ENCODE measurements at places on chromosomes 5 and 9.

GRCh38 chr5:98109561-98110006, 663.9 kb upstream of the RGMB start:
- no peak for DNase-seq

DNA sequence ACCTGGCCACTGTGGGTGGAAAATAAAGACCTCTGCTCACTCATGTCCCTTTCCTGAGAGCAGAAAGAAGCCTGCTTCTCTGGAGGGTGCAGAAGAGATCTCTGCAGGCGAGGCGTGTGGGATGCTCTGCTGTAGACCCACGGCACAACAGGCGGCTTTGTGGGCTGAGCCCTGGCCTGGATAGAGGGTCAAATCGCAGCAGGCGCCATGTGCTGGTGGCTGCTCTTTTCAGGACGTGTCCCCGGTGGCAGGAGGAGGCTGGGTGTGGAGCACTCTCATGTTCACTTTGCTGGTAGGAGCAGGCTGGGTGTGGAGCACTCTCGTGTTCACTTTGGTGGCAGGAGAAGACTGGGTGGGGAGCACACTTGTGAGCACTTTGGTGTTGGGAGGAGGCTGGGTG, 35.1 kb downstream of the IRX4 start:
- DNase-seq: no peak

GRCh38 chr5:138444774-138445546, 6.1 kb downstream of the REEP2 start:
- DNase-seq: no peak

DNA sequence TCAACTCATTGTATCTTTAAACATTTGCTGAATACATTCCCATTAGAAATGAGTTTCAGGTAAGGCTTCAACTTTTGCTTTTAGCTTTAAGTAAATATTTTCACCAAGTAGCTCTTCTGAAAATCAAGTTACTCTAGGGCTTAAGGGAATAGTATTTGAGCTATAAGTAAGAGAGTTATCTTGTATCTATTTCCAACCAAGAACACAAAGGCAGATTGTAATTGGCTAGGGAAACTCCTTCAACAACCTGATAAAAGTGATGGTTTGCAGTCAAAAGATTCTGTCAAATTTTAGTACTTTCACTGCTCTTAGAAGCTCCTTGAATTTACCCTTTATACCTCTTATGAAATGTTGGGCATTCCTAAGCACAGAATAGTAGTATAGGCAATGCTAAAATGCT, 13.0 kb downstream of the ELL2 start:
- no peak for DNase-seq

DNA sequence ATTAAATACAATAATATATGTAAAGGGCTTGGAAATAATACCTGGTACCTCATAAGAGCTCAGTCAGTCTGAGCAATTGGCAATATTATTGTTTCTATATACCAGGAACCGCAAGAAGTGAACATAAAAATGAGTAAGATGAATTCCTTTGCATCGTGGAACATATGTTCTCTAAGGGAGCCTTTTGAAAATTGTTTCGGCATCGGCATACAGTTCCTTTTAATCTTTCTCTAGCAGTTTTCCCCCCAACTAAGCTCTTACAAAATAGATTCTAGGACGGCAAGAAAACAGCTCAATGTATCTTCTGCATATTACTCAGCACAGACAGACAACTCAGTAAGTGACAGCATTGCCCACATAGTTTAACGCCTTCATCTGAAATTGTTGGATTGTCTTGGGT, 426.6 kb upstream of the WWC1 start:
- DNase-seq: no peak

DNA sequence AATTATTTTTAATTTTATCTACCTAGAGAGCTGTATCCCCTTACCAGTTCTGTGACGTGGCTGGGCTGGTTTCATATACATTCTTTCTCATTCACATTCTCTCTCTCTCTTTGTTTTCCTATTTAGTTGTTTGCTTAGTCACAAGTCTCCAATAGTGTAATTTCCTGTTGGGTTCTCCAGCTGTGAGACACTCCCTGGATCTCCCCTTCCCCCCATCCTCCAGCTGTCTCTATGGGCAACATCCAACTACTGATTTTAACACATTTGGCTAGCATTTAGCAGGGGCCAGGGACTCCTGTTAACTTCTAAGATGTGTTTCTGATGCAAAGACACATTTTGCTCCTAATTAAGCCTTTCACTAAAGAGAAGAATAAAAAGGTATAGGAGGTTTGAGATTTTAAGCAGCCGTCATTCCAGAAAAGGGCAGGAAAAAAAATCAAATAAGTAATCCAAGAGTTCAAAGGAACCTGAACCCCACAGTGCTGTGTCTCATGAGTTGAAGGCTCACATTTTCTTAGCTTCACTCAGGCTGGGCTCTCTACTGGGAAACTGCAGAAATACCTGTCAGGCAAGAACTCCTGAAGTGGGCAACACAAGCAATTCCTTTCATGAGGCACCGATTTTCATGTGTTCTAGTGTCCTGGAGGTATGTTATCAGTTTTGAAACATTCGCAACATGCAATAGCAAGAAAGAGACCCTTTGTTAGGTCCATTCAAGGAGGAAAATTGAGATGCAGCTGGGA, 198.7 kb upstream of the C9orf72 start:
- DNase-seq: no peak

- DNase-seq: peak; percentile 86
Measured at GRCh38 chr9:16870596-16871335, at the start of gene BNC2. TSS of gene BNC2 (minus strand) at chr9:16870670. CDS start at chr9:16870648, 22 bp downstream.

DNA sequence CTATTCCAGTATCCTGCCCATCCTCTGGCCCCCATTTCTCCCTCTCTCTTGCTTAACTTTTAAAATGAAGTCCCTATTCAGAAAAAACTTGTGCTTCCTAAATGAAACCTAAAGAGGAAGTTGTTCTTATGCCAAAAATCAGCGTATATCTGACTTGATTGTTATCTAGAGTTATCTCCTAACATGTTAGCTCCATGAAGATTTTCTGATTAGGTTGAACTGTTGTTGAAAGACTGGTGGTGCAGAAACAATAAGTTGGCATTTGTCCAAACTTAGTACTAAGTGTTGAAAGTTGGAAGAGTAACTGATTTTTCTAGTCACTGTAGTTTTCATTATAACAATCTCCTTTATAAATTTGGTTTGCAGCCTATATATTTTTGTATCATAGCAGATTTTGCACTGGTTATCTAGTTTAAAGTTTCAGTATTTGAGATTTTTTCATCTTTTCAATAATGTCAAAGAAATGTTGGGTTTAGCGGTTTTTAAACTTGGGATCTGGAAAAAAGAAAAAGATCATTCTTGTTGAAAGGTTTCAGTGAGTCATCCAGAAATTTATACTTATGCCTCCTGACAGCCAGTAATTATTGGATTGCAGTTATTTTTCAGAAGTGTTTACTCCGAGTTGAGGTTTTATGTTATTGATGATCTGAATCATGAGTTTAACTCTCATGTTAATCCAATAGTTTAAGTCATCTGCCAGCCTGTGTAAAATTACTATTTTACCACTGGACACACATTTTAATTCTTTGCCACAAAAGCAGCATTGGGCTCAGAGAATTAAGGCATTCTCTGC, 60.6 kb downstream of the PAM start:
- no peak for DNase-seq

- no peak for DNase-seq
Measured at GRCh38 chr5:96478983-96479382, 45.9 kb upstream of the PCSK1 start.

DNA sequence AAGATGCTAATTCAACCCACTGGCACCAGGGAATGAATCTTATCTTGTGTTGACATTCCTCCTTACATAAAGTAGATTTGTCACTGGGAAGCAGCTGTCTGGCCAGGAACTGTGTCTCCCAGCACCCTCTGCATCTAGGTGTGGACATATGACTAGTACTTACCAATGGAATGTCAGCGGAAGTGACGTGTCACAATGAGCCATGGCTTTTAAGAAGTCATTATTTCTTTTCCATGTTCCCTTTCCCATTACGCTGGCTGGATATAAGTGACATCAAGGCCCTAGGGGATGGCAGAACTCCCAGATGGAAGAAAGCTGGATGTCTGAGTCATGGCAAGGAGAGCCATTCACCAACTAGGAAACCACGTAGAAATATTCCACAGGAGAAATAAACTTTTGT, 84.7 kb upstream of the MAST4 start:
- DNase-seq: no peak

DNA sequence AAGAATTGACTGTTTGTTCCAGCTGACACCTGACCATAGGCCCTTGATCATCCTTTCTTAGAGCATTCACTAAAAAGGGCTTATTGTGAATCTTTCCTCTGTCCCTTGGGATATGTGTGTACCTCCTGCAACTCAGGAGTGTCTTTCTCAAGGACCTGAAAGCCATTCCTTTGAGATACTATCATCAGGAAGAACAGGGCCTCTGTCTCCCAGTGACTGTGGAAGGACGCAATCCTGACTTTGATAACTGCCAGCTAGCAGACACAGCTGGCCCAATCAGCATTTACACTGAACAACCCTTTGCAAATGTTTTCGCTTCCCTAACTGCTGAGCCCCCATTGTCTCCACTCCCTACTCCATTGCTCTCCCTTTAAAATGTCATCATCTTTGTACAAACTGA, 144.4 kb downstream of the RMI1 start:
- no peak for DNase-seq

- no peak for DNase-seq
Measured at GRCh38 chr5:126561908-126562307, 33.1 kb downstream of the ALDH7A1 start.

- no peak for DNase-seq
Measured at GRCh38 chr9:116300360-116300870, 146.8 kb downstream of the PAPPA start.

DNA sequence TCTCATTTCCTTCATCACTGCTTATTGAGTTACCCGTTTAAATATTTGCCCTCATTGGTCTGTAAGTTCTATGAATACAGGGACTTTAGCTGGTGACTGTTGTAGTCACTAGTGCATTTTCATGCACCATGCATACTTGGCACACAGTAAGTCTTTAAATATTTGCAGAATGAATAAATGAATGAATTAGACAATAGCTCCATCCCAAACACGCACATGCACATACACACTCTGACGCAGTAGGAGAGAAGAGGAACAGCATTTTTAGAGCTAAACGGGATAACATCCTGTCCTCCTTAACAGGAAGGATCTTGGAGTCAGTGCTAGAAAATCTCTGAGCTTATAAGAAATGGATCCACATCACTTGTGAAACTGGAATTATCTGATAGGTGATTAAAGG, 447.7 kb downstream of the KIF4B start:
- DNase-seq: no peak

GRCh38 chr9:111952559-111952958, 55.9 kb downstream of the UGCG start:
- no peak for DNase-seq

GRCh38 chr5:98816582-98817222, 43.2 kb downstream of the RGMB start:
- peak; percentile 92 for DNase-seq

GRCh38 chr5:125478599-125478998, 732.2 kb upstream of the ZNF608 start:
- DNase-seq: peak; percentile 35

DNA sequence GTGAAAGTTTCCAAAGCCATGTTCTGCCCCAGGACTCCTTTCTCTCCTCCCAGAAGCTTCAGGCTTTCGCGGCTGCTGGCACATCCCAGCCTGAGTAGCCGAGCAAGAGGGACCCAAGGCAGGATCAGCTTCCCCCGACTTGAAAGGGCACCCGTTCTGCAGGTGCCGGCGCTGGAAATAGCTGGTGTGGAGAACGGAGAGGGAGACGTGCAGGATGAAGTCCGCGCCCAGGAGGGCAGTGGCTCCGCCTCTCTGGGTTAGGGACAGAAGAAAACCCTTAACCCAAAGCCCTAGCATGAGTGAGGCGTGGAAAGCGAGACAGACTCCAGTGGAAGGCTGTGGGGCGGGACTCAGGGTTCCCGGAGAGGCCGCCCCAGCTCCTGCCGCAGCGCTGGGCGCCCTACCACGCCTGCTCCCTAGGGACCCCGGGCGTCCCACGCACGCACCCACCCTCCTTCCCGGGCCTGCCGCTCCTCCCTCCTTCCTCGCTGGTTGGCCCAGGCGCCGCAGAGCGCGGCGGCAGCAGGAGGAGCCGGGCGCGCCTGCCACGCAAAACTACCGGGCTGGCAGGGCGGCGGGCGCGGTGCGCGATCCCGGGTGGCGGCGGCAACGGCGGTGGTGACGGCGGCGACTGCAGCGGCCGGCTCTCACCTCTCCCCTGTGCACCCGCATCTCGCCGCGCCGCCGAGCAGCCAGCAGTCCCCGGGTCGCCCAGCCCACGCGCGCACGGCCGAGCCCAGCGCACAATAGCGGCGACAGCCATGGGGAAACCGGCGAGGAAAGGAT, at the start of gene SLC1A1:
SLC1A1 (plus strand) TSS at position 550 of the 786 bp plus-strand sequence; CDS start at position 762, 212 bp downstream.
- peak; percentile 73 for DNase-seq

DNA sequence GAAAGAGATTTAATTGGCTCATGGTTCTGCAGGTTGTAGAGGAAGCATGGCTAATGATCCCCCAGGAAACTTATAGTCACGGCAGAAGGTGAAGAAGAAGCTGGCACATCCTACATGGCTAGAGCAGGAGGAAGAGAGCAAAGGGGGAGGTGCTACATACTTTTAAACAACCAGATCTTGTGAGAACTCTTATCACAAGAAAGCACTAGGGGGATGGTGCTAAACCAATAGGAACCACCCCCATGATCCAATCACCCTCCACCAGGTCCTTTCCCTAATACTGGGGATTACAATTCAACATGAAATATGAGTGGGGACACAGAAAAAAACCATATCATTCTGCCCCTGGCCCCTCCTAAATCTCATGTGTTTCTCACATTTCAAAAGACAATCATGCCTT, 147.2 kb upstream of the EPB41L4A start:
- no peak for DNase-seq

DNA sequence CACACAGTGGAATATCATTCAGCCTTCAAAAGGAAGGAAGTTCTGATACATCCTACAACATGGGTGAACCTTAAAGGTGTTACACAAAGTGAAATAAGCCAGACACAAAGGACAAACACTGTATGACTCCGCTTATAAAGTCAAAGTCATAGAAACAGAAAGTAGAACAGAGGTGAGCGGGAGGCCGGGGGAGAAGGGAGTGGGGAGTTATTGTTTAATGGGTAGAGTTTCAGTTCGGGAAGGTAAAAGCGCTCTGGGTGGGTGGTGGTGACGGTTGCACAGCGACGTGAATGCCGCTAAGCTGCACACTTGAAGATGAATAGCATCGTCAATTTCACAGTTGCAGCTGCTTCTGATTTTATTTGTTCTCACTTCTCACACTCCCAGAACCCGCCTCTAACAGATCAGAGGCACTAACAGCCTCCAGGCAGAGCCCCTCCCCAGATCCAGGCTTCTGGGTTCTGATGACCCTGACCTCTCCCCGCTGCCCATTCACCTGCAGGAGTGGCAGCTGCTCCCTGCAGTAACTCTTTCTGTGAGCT, 34.1 kb downstream of the BNIP1 start:
- DNase-seq: no peak

DNA sequence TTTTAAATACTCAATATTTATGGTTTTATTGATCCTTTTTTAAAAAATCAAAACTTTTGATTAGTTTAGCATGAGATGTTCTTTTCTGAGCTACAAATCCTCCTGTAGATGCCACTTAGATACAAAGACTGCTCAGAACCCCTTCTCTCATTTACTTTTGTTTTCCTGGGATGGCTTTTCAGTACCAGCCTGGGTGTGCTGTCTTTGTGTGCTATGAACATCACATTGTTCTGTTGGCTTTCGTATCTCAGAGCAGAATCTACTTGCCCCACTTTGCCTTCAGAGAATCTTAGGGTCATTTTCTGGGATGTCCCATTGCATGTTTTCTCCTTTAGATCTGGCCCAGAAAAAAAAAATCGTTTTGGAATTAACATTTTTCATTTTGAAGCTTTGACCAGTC, 85.9 kb downstream of the RASGRF2 start:
- DNase-seq: no peak

GRCh38 chr9:116628716-116629115, 58.4 kb upstream of the TRIM32 start:
- peak; percentile 51 for DNase-seq
